ENCODE measurements at places on chromosomes 1 and 21.
A peak's percentile ranks its signal among the peaks of the same experiment; 100 is the strongest.

GRCh38 chr1:40344597-40344996 lies 27.5 kb upstream of the COL9A2 start:
- DNase-seq = peak; percentile 16

GRCh38 chr21:26412885-26413284 lies 160.2 kb downstream of the CYYR1 start:
- DNase-seq = no peak

DNA sequence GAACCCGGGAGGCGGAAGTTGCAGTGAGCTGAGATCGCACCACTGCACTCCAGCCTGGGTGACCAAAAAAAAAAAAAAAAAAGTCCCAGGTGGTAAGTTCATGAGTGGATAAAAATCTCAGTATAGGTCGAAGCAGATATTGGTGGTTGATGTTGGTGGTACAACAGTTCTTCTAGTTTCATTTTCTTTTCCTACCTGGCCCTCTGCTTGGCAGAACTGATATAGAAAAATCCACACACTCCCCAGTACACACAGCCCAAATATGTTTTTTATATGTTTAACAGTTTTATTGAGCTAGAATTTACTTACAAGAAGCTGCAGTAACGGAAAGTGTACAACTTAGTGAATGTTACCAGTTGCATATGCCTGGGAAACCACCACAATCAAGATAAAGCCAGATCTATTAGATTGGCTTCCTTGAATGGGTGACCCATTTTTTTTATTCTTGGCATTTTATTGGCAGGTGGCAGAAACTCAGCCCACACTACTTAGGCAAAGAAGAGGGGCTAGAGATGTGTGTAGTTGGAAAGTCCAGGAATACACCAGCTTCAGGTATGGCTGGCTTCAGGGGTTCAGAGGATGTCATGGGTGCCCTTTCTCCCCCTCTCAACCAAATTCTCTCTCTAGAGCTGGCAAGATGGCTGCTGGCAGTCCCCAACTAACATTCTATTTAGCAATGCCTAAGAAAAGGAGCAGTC lies 118.3 kb upstream of the SLC25A33 start:
- DNase-seq = no peak

DNA sequence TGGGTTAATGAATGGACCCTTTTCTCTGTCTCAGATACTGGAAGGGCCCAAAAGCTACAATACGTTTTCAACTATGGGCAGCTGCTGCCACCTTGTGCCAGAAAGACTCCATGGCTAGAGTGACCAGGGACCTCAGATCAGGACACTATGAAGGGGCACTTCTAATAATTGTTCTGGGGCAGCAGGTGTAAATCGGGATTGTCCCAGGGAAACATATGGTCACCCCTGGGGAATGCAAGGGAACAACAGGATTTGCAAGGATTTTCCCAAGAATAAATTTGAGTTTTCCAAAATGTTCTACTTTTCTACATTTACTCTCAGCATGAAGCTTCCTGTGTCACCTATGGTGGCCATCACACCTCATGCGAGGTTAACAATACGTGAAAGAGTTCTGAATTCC lies 12.0 kb upstream of the FCAMR start:
- no peak for DNase-seq

DNA sequence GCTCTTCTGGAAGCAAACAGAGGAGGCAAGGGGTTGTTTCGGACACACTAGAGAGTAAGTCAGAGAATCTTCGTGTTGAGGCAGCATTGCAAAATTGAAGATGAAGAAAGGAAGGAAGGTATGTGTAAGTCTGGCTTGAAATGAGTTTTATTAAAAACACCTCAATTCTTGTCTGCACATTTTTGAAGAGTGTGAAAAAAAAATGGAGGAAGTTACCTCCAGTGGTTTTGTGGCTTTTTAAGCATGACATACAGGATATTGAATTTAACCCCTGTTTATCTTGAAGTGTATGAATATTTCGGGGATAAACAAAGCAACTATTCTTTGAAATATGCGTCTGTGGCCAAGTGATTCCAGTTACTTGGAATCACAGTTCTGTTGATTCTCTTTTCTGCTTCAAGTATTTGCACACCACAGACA lies 203.2 kb upstream of the SGIP1 start:
- DNase-seq = no peak

GRCh38 chr1:233599542-233600073 lies 14.3 kb upstream of the KCNK1 start:
- DNase-seq = no peak

DNA sequence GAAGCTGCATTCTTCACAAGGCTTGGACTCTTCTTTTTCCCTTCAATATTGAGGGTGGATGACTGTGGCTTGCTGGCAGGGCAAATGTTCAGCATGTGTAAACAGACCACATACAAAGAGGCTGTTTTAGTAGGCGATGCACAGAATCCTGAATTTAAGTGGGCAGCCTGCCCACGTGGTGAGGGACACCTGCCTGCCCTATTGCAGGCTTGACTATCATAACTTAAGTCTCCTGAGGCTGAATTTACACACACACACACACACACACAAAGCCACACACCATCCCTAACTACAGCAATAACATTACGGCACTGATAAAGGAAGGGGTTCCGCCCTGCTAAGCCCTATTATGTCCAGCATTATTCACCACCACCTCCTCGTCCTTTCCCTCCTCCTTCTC lies 15.9 kb downstream of the SYT2 start:
- no peak for DNase-seq

DNA sequence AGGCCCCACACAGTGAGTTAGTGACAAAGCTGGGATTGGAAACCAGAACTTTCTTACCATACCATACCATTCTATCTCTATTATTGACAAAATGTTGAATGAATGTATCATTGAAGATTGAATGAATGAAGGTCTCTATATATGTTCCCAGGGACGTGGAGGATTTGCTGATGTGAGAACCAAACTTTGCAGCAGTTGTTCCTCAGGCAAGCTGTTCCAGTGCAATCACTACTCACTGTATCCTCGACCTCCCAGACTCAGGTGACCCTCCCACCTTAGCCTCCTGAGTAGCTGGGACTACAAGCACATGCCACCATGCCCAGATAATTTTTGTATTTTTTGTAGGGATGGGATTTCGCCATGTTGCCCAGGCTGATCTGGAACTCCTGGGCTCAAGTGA lies 11.6 kb upstream of the LIN28A start:
- DNase-seq = no peak

DNA sequence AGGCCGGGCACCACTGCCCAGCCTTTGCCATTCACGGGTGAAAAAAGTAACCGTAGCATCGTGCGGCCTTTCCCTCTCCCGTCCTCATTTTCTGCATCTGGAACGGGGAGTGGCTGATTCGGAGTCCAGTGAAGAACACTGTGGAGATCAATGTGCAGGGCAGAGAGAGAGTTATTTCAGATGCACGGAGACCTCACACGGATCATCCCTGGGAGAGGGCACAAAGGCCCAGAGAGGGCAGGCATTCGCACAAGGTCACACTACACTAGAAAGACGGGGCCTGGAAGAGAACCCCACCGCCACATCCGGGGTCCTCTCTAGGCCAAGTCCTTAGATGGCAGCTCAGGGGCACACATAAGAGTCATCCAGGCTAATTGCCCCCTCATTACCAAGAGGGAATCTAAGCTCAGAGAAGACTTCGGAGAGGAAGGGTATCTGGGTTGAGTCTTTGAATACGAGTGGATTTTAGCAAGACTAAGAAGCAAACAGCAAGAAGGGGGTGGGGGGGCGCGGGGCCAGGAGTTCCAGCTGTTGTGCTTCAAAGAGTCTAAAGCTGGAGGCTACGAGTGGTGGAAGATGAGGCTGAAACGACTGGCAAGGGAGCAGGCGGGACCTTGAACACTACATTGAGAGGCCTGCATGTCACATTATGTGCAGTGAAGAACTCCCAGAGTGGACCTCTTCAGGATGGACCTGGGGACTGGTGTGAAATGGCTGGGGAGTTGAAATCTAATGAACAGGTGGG lies 857 bp downstream of the GPX7 start:
- no peak for DNase-seq

DNA sequence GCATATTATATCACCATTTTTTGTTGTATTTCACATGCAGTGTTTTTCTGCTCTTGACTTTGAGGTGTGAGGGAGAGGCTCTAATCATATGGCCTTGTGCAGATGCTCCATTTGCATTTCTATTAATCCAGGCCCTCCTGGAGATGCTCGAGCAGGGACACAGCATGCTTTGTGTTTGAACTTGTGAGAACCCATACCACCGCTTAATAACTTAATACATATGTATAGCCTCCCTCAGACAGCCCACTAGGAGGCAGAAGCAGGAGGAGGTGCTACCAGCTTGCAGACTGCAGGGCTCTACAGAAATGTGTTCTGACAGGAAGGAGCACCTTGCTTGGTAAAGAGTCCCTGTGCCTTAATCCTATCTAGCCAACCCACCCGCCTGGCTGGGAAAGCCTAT lies 155.2 kb downstream of the BARHL2 start:
- no peak for DNase-seq

DNA sequence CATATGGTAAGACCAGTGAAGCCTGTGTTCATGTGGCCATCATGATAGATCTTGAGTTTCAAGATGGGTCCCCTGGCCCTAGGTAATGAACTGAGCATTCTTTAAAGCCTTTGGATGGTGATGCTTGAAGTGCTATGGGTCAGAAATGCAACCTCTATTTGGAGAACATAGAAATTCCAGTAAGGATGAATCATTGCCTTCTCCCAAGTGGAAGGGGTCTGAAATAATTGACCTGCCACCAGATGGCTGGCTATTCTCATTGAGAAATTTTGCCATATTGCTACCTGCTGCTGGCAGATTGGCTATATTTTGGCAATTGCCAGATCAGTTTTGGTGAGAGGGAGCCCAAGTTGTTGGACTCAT lies 739 bp upstream of the IFI6 start:
- no peak for DNase-seq

- DNase-seq = no peak
These were observed 7.1 kb upstream of the TMEM240 start for GRCh38 chr1:1547476-1547875.

- no peak for DNase-seq
These were observed 20.9 kb downstream of the S1PR1 start for GRCh38 chr1:101257500-101258325.

DNA sequence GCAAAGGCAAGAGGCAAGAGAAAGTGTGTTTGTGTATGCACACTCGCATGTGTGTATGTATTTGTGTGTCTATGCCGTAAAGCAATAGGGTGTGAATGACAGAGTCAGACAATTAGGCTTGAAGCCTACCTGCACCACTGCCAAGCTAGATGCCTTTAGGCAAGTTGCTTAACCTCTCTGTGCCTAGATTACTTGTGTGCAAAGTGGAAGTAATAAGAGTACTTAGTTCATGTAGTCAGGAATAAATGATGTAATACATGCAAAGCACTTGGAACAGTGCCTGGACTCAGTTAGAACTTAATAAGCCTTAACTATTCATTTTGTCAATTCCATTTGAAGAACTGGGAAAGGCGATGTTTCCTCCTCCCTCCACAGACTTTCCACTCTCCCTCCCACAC lies 31.7 kb downstream of the LAMB3 start:
- DNase-seq = no peak

- DNase-seq = no peak
These were observed 154.4 kb downstream of the PTPRU start for GRCh38 chr1:29390491-29391361.

- no peak for DNase-seq
These were observed 115.4 kb downstream of the RIPK4 start for GRCh38 chr21:41651406-41651805.

DNA sequence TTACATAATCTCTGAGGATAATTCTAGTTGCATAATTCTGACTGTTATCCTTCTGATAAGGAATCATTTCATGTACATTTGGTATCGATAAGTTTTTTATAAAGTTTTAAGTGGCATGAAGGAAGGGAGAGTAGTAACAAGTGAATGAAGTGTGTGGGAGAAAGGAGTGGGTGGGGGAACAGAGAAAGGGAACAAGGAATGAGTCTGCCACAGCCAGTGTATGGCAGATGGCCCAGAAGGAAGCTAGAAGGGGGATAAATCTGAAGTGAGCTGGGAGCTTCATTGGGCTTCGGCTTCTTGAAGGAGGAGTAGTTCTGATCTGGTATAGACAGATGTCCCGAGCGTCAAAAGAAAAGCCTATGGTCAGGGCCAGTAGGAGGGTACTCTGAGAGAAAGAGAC lies 18.6 kb downstream of the ZBTB40 start:
- DNase-seq = no peak

GRCh38 chr1:58047265-58047858 lies 499.2 kb downstream of the OMA1 start:
- no peak for DNase-seq

GRCh38 chr1:193143285-193143684 lies 21.5 kb downstream of the CDC73 start:
- no peak for DNase-seq

DNA sequence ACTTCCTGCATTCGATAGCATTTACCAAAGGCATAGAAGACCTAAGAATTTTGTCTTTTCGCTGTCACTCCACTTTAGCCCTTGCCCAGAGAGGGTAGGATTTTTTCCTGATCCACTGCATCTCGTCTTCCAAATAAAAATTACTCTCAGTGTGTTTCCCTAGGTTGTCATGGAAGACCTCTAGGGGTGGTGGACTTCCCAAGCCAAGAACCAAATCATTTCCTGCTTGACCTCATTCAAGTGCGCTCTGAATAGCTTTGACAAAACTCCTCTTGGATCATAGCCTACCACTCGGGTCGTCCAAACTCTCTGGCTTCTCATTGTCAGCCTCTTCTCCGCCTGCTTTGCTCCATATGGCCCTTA lies 431 bp upstream of the C1orf52 start:
- DNase-seq = no peak

DNA sequence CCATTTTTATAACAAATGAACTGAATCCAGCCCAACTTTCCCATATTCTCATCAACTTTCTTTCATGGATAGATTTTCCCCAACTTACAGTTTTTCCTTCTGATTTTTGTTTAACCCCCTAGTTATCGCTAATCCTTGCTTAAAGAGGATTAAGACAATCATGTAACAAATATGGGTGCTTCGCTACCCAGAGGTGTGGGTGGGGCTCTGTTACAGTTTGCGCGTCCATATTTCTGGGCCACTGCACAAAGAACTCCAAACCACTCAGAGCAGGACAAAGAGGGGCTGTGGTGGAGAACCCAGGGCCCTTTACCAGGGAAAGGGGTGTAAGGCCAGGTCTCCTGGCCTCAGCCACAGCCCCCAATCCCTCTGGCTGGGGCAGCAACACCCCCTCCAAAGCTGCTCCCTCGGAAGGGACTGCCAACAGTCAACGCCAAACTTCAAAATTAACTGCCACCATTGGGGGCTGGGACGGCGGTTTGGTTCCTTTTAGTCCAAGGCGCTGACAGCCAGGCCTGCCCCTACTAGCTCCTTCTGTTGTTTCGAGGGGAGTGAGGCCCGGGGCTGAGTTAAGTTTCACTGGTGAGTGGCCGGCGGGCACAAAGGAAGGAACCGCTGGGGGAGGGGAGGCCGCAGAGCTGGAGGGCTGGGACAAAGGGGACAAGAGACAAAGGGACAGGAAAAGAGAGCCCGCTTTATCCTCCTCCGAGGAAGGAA lies 27.9 kb downstream of the SSBP3 start:
- DNase-seq = no peak

Data from anterior cingulate cortex (tissue), 58 donors.